ENCODE measurements at places on chromosomes 11 and 22. TPM values are rescaled to one million over a fixed set of nuclear protein-coding genes. Genes with fewer than 3 reads are reported as not detected.

The INS gene
- not detected for total RNA-seq

The TSGA10IP gene
- total RNA-seq: 0.05 TPM

DNA sequence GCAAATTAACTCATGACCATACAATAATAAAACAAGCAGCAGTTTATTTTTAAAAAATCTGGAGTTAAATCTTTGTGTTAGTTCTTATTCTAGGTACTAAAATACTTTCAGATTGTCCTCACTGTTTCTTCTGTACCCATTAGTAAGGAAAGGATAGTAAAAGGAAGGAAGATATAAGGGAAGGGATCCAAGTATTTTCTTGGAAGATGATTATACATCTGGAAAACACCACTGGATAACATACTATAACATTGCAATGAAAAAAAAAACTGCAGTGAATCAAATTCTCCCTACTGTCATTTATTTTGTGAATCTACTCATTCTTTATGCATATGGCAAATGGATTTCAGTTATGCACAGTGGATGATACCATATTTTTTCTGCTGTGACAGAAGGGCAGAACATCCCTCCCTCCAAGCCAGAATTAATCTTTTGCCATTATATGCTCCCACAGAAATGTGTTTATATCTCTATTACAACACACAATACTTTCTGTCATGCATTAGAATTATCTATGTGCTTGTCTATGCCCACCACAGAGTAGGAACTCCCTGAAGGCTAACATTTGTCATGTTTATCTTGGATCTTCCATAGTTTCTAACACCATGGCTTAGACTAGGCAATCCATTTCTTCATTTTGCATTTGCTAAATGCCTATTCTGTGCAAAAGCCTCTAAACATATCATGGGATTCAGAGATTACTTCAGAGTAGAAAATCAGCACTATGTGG is 282.3 kb upstream of the CTSC start:
- no peak for DNase-seq

DNA sequence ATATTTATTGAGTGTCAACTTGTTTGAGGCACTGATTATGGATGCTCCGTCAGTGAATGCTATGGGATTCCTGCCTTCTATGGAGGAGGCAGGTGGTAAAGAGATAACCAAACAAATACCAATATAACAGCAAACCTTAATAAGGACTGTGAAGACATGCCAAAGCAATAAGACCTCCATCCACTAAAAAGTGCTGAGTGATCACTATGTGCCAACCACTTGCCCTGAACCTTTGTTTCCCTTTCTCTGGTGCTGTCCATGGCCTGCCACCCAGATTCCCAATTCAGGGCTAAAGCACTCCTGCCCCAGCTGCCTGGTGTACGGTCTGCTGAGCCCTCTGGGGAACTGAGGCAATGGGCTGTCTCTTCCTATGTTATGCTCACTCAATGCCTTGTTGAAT is 1074.9 kb downstream of the OPCML start:
- DNase-seq: no peak

- peak; percentile 54 for DNase-seq
These were observed 82.7 kb downstream of the RPL27A start for GRCh38 chr11:8765294-8765693.

The CCDC87 gene
- not detected for total RNA-seq

The SCN3B gene
- 0.06 TPM for total RNA-seq

GRCh38 chr11:113572136-113572735 is 97.0 kb upstream of the DRD2 start:
- DNase-seq: peak; percentile 27

DNA sequence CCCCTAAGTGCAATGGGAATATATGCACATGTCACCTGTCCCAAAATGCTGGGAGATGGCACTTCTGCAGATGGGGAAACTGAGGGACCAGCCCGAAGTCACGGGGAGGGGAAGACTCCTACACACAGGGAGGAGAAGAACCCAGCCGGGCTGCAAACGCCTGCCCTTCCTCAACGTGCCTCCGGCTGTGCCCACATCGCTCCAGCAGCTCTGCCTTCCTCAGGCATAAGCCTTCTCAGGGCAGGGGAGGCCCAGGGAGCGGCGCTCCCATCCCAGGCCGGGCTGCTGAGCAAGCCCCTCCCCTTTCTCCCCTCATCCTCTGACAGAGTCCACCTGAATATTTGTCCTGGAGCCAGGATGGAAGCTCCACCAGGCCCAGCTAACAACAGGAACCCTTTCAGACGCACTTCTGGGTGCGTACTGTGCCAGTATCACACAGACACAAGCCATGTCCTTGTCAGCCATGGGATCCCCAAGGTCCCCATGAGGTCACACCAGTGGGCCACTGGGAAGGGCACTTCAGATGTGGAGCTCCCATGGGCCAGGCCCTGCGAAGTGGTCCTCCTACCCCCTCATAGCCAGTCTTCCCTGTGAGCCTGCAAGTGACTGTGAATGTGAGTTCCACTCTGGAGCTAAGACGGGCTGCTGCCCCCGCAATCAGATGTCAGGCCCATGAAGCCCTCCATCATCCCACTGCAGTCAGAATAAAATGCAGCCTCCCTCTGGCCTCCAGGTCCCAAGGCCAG is 2.5 kb upstream of the CD81 start:
- DNase-seq: no peak

The IL17REL gene
- not detected for total RNA-seq

DNA sequence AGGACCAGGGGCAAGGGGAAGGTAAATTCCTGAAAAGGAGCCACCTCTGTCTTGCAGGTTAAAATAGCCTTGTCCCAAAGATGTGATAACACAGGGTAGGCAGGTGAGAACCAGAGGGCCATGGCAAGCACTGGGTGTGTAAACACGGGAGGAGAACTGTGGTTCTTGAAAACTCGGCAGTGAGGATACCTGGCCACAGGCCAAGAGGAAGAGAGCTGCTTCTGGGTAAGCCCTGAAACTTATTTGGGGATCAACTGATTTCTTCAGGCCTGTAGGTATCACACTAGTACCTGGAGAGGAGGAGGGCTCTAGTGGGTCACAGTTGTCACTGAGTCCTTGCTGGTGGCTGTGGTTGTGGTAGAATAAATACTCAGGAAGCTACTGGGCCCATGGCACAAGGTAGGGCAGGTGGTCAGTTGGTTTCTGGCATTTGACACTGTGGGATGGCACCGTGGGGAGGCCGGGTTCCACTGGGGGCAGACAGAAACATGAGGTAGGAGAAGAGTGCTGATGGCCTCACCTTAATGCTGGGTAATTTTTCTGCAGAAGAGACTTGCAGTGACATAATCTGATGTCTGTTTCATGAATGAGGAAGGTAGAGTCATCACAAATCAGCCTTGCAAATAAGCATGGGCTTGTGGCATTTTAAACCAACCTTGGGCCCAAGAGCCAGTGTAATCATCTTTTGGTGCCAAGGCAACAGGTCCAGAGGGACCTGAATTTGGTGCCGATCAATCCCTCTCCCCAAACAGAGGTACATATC is 22.0 kb downstream of the AMPD3 start:
- DNase-seq: no peak

Data from HT1080 (cell line).